Esophagus squamous epithelium (tissue), 5 donors: ENCODE measurements at places on chromosomes 11 and 22. TPM values are rescaled to one million over a fixed set of nuclear protein-coding genes. Genes with fewer than 3 reads are reported as not detected.

DNA sequence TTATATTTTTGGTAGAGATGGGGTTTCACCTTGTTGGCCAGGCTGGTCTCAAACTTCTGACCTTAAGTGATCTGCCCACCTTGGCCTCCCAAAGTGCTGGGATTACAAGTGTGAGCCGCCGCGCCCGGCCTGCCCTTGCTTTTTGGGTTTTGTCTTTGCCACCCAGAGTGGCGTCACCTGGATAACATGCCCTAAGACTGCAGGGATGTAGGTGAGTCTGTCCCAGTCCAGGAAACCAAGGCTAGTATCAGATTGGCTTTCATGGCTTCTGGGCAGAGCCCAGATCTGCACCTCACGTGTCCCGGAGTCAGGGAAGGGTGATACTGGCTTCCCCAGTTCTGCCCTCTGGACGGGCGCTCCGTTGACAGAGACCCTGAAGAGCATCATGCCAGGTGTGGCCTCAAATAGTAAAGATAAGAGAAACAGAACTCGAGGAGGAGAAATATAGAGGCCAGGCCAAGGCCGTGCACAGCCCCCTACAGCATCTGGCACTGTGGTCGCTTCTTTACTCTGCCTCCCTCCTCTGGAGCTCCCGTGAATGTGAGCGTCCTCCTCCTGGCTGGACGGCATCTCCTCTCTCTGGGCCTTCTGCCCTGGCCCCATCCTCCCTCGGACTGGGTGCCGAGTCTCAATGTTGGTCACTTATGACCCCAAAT is 7.8 kb upstream of the APOBEC3B start:
- H3K36me3 ChIP-seq: no peaks in the 10 kb centered on the region
- no peak for DNase-seq
- peaks cover 17% of the 10 kb centered on the region for H3K27me3 ChIP-seq

- DNase-seq: no peak
- peaks cover 5% of the 10 kb centered on the region for H3K4me1 ChIP-seq
- H3K27me3 ChIP-seq: no peaks in the 10 kb centered on the region
These were observed 55.8 kb downstream of the IRAG1 start for GRCh38 chr11:10637731-10638151.

GRCh38 chr22:47277531-47277930 is 515.1 kb downstream of the TBC1D22A start:
- no peaks in the 10 kb centered on the region for H3K36me3 ChIP-seq
- DNase-seq: no peak
- H3K4me1 ChIP-seq: no peaks in the 10 kb centered on the region
- H3K27ac ChIP-seq: no peak overlapping the region
- H3K4me3 ChIP-seq: no peak overlapping the region

DNA sequence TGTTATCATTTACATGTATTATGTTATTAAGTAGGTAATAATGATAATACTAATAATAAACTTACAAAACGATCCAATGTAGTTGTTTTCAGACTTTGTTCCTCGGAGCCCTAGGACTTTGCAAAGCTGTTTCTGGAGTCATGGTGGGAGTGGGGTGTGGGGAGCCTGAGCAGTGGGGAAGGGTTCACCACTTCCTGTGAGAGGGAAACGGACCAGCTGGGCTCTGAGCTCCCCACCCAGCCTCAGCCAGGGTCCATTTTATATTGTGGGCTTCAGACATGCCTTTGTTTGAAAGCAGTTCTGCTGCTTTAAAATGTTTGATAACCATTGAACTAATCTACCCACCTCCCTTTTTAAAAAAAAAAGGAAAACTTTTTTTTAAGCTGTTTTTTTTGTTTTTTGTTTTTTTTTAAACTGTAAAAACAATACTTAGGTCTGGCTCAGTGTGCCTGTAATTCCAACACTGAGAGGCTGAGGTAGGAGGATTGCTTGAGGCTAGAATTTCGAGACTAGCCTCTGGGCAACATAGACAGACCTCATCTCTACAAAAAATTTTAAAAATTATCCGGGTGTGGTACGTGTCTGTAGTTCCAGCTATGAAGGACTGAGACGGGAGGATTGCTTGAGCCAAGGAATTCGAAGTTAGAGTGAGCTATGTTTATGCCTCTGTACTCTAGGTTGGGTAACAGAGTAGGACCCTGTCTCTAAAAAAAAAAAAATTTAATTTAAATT is 7.0 kb downstream of the SERPING1 start:
- H3K4me3 ChIP-seq: no peak overlapping the region
- H3K27me3 ChIP-seq: no peaks in the 10 kb centered on the region
- no peak for DNase-seq

DNA sequence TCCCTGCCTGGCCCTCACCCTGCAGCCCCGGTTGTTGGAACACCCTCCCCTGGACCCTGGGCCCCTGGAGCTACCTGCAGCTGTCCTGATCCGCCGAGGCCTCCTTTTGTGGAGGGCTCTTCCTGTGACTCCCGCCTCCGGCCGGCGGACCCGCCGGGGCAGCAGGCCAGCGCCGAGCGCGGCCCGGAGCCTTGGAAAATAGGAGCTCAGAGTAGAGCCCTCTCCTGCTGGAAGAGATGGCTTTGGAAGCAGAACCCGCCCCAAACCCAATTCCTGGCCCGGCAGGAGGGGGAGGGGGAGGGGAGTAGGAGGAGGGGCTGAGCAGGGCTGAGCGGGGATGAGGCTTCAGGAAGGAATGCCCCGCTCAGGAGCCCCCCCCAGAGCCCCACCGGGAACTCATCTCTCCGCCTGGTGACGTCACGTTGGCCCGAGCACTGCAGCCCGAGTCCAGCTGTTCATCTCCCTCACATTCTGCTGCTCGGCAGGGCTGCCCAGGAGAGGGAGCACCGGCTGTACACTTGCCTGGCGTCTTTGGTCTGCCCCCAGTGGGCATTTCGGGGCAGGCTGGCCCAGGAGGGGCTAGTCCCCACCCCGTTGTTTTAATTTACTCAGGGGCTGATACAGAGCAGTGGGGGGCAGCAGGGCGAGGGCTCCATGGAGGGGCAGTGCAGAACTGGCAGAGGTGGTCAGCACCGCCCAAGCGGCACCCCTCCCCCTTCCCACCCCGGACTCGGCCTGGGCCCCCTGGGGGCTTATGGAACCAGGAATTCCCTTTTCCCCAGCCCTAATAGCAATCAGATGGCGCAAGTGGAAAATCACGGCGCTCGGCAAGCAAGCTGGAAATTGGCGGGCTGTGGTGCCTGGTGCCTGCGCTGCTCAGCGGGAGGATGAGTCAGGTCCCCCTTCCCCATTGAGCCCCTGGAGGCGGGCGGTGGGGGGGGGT is at the start of gene MRGPRF:
Gene MRGPRF (minus strand): TSS at position 238 of the 943 bp plus-strand sequence. CDS start 3,345 bp downstream, outside the sequence.
- H3K27ac ChIP-seq: peak within 1 kb of the TSS; percentile 93
- H3K36me3 ChIP-seq: no peaks in the 10 kb centered on the region
- DNase-seq: no peak
- peak within 1 kb of the TSS; percentile 52 for H3K4me3 ChIP-seq

GRCh38 chr11:57290288-57290687 is 34.5 kb downstream of the TNKS1BP1 start:
- H3K4me1 ChIP-seq: peaks cover 53% of the 10 kb centered on the region
- no peak overlapping the region for H3K27ac ChIP-seq
- H3K36me3 ChIP-seq: no peaks in the 10 kb centered on the region
- H3K27me3 ChIP-seq: no peaks in the 10 kb centered on the region
- DNase-seq: no peak
- no peak overlapping the region for H3K4me3 ChIP-seq

- H3K36me3 ChIP-seq: no peaks in the 10 kb centered on the region
- no peaks in the 10 kb centered on the region for H3K27me3 ChIP-seq
- peaks cover 20% of the 10 kb centered on the region for H3K4me1 ChIP-seq
- no peak for DNase-seq
- H3K27ac ChIP-seq: peak overlapping the region; percentile 80
These were observed 66.8 kb downstream of the LARGE1 start for GRCh38 chr22:33853200-33854097.

- no peak overlapping the region for H3K4me3 ChIP-seq
- H3K27ac ChIP-seq: peak overlapping the region; percentile 74
- H3K27me3 ChIP-seq: no peaks in the 10 kb centered on the region
- H3K4me1 ChIP-seq: peaks cover 4% of the 10 kb centered on the region
- H3K36me3 ChIP-seq: no peaks in the 10 kb centered on the region
These were observed 22.5 kb downstream of the CLPB start for GRCh38 chr11:72411623-72412419.

LGALS12 gene
- not detected for total RNA-seq

APOA5 gene
- total RNA-seq: not detected

RAPSN gene
- total RNA-seq: not detected

DEAF1 gene
- 18.3 TPM for total RNA-seq

PRAME gene
- total RNA-seq: not detected

HEPHL1 gene
- 5.5 TPM for total RNA-seq
